ENCODE measurements at places on chromosomes 5 and 9.
A peak's percentile ranks its signal among the peaks of the same experiment; 100 is the strongest.

DNA sequence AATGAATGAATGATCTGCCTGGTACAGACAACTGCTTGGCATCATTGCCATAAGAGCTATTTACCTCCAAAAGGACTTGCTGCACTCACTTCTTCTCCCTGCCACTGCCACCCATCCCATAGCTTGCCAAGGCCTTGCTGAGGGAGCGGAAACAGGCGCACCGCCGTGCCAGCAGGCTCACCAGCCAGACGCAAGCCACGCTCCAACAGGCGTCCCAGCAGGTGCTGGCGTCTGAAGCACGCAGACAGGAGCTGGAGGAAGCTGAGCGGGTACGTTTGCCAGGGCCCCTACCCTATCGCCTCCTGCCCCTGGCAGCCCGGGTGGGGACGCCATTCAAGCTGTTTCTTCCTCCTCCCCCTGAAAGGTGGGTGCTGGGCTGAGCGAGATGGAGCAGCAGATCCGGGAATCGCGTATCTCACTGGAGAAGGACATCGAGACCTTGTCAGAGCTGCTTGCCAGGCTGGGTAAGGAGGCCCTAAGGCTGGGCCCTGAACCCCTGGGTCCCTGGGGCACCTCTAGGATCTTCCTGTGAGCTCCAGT lies 8.9 kb upstream of the AIF1L start:
- no peak for DNase-seq

- DNase-seq = peak; percentile 40
Measured at GRCh38 chr9:14433351-14434157, 119.6 kb upstream of the NFIB start.

DNA sequence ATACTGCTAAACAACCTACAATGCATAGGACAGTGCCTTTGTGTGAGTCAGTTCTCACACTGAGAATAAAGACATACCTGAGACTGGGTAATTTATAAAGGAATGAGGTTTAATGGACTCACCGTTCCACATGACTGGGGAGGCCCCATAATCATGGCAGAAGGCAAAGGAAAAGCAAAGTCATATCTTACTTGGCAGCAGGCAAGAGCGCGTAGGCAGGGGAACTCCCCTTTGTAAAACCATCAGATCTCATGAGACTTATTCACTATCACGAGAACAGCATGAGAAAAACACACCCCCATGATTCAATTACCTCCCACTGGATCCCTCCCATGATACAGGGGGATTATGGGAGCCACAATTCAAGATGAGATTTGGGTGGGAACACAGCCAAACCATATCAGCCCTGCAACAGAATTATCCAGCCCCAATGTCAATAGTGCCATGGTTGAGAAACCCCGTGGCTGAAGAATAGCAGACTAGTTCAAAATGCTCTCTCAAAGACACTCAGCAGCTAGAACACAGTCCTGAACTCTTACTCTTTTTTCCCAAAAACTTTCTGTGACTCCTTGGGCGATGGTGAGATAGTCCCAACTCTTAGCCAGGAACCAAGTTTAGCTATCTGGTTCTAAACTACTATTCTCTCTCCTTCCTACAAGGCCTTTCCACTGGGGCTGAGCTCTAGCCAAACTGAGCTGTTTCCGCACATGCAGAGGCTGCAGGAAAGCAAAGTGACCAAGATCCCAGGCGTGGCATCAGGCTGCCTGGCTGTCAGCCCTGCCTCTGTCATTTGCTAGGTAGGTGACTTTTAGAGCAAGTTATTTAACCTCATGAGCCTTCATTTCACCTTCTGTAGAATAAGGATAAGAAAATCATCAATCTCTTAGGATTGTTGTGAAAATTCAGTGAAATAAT lies 21.7 kb downstream of the FAT2 start:
- DNase-seq = no peak

- DNase-seq = no peak
Measured at GRCh38 chr9:85541876-85542275, 199.9 kb downstream of the AGTPBP1 start.

DNA sequence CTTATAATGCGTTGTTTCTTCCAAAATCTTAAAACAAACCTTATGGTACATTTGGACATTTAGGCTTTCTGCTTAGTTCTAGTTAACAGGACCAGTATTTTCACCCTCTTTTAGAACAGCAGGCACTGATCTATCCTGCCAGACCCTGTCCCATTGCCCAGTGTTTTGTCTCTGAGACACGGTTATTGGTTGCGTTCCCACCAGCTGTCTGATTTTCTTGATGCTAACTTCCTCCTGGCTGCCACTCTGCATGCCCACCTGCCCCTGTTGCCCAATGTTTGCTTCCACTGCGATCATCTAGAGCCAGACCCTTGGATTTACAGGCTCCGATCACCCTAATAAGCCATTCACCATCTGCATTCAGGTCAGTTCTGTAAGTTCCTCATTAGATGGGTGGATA lies 506.0 kb upstream of the CDH6 start:
- no peak for DNase-seq

DNA sequence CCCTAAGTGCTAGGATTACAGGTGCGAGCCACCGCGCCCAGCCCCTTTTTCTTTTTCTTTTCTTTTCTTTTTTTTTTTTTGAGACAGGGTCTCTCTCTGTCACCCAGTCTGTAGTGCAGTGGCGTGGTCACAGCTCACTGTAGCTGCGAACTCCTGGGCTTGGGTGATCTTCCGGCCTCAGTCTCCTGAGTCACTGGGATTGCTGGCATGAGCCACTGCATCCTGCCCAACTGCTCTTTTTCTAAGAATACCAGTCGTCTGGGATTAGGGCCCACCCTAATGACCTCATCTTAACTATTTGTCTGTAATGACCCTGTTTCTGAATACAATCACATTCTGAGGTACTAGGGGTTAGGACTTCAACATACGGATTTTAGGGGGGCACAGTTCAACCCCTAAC lies 34.1 kb upstream of the NANS start:
- no peak for DNase-seq

- DNase-seq = no peak
Measured at GRCh38 chr5:86807046-86808031, 189.6 kb downstream of the COX7C start.

DNA sequence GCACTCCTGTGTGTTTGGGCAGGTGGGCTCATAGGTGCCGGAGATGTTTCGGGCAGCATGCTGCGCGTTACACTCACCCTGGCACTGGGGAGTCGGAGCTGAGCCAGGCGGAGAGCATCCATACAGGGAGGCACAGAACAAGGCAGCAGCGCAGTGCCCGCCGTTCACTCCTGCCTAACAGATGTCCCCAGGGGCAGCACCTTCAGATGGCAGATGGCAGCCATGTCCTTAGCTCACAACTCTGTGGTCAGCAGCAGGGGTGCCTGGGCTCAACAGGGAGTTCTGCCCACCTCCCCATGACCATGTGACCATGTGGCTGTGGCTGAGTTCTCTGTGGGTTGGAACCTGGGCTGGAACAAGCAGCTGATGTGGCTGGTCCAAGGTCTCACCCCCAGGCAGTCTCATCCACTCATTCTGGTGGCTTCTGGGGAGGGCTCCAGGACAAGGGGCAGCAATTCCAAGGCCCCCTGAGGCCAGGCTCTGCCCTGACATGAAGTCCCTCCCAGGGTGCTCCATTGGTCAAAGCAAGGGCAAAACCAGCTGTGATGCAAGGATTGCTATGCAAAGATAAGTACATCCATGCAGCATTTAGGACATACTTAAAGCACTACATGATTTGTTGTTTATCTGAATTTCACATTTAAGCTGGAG lies 64.2 kb downstream of the MRPL36 start:
- no peak for DNase-seq

- DNase-seq = peak; percentile 28
Measured at GRCh38 chr5:67350185-67350584, 153.6 kb upstream of the CD180 start.

GRCh38 chr5:40909264-40909663 lies at the start of gene C7:
Gene C7 (plus strand): TSS chr5:40909497. CDS start chr5:40909611, 114 bp downstream.
- DNase-seq = no peak

DNA sequence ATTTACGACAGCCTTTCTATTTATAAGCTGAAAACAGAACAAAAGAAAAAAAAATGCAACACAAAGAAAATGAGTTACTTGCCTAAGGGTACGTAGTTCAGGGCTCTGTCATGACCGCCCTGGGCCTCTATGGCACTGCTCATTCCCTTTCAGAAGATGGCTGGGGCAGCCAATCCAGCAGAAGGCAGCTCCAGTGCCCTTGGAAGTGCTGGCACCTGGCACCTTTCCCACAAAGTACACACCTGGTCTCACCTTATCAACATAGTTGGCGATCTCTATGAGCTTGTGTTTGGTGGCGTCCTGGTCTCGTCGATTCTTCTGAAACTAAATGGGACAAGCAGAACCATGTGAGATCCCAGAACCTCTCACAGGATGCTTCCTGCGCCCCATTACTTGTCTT lies 53.2 kb downstream of the NIPAL4 start:
- DNase-seq = no peak

DNA sequence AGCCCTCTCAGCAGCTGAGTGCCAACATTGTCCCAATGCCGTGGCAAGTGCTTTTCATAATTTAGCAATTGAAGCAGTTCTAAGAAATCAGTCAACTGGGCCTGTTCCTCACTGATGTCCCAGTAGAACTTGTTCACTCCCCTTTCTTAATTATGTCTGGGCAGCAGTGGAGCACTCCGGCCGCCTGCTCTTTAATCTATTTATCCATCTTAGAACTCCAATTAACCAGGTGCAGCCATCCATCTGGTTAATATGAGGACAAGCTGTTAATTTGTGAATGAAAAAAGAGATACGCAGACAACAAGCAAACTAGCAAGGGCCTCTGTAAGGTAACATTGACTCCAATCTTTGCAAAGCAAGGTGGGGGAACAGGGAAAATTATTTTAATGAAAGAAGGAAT lies 39.4 kb downstream of the MAT2B start:
- DNase-seq = no peak

GRCh38 chr5:52789851-52790250 lies 2.1 kb downstream of the ITGA1 start:
- no peak for DNase-seq

- DNase-seq = no peak
Measured at GRCh38 chr9:23638011-23638410, 188.0 kb downstream of the ELAVL2 start.

- peak; percentile 73 for DNase-seq
Measured at GRCh38 chr9:75071530-75072122, 16.3 kb downstream of the NMRK1 start.

All from NCI-H510A treated with DMSO at 0.1 percent for 48 hours (cell line).